ENCODE measurements at places on chromosomes 12 and 14.

- no peak for DNase-seq
These were observed 13.2 kb downstream of the PLBD1 start for GRCh38 chr12:14554281-14555007.

DNA sequence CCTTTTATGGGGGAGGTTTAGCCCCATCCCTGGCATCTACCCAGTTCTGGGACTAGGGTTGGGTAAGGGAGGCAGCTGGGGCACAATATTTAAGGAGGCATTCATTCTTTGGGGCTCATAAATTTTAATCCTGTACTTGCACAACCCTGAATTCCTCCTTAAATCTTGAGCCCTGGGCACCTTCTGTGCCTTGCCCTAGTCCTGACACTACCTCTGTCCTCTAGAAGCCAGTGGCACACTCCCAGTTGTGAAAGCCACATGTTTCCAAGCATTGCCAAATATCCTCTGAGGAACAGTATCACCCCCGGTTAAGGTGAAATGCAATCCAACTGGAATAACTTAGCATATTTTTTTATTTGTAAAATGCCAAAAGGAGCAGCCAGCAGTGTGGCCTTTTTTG is 36.6 kb downstream of the SLC16A7 start:
- no peak for DNase-seq

DNA sequence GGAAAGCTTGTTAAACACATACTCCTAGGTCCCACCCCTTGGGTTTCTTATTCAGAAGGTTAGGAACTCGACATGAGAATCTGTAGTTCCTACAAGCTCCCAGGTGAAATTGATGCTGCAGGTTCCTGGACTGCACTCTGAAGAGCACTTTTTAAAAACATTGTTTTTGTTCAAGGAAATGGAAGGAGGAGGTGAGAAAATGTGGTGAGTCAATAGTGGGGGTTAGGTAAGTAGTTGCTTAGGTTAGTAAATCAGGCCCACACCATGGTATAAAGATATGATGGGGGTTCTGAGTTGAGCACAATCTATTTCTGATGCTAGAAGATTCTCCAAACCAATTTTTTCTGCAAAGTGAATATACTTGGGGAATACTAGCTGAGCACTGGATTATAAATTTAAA is 450.3 kb downstream of the CCDC91 start:
- no peak for DNase-seq

GRCh38 chr12:119235197-119235751 is 56.5 kb downstream of the HSPB8 start:
- no peak for DNase-seq

DNA sequence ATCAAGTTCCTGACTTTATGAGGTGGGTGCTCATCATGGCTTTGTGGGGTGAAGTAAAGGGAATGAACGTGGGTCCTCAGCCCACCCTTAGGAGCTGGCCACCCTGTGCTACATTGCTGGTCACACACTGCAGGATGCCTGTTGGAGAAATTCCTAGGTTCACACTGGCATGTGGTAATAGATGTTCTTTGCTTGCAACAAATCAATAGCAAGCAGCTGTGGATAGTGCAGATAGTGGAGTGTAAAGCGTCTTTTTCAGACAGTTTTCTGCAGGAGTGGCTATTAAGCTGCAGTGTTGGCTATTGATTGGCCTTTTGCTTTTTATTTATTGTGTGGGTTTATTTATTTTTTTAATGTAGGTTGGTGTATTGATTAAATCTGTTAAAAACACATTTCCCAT is 822.7 kb downstream of the NRXN3 start:
- DNase-seq: no peak

DNA sequence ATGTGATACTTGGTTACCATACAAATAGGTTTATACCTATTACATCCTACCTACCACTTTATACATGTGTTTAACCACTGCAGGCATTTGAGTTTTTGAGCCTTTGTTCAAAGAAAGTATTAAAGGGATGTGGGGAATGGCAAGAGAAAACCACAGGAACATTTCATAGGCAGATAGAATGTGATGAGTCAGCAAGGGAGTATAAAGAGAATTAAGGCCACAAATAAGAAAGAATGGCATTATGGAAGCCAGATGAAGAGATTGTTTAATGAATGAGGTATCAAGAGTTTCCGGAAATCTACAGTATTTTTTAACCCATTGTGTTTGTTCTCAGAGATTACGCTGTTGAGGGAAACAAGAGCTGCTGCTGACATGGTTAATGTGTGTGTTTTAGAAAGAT is 66.9 kb downstream of the METTL25 start:
- no peak for DNase-seq

DNA sequence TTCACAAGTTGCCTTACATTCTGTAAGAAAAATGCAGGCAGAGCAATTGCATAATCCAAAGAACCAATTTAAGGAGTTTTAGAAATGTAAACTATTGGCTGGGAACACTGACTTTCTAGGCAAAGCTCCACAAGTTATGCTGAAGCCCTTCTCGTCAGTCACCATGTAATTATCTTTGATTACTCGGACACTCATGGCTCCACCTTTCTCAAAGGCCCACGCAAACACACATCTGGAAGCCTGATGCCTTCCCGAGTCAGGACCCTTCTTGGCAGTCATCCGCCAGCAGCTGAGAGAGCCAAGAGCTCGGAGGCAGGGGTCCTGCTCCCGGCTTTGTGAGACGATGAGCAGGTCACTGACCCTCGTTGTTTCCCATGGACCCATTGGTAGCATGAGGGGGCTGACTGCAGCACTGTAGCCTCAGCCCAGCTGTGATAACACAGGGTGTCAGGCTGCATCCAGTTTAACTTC is 202.2 kb downstream of the TMEM132D start:
- DNase-seq: no peak

DNA sequence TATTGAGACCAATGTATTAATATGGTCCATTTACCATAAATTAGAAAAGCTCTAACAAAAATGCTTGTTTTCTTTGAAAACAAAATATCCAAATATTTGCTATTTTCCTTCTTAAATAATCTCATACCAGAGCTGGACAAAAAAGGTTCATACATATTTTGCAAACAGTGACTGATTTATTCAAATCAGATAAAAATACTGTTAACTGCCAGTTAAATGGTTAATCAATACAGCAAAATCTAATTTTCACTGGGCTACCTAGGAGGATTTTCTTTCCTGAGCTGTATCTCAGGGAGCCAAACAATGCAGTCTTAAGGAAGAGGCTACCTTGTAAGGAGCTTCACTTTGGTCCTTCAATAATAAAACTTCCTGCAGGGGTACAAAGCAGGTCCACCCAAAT is 2.0 kb downstream of the FERMT2 start:
- DNase-seq: no peak

GRCh38 chr12:2258025-2258424 is 205.2 kb downstream of the CACNA1C start:
- DNase-seq: no peak

DNA sequence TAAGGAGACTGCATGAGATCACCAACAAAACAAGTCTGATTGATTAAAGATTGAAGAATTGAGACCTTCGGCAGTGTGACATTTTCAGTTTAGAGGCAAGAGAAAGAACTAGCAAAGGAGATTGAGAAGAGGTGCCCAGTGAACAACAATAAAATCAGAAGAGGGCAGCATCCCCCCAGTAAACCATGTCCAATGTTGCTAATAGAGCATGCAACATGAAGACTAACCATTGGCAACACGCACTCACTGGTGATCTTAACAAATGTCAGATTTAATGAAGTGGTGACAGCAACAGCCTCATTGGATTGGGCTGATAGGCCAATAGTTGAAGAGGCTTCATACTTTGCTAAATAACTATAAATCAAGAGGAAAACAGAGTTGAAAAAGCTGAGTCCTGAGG is 20.7 kb upstream of the TAS2R14 start:
- DNase-seq: no peak

DNA sequence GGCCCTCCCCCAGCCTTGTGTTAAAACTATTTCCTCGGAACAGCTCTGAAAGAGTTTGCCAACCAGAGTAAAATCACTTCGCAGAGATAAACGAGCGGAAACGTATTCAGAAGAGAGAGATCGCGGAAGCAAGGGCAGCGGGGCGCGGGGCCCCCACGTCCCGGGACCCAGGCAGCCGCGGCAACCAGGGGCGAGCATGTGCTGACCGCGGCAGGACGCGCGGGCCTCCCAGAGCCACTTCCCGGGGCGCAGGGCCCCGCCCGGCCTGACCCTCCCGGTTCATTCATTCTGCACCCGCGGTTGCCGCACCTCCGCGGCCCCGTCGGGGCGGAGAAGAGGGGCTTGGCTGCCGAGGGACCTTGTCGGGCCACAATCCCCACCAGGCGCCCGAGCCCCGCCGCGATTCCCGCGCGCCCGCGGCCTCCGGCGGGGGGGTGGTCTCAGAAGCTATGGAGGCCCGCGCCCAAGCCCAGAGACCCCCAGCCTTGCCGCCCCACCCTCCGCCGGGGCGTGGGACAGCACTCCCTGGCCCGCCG is 598 bp downstream of the UBE2N start:
- DNase-seq: peak; percentile 20
